ENCODE measurements at places on chromosomes 11 and 22.
A peak's percentile ranks its signal among the peaks of the same experiment; 100 is the strongest.

DNA sequence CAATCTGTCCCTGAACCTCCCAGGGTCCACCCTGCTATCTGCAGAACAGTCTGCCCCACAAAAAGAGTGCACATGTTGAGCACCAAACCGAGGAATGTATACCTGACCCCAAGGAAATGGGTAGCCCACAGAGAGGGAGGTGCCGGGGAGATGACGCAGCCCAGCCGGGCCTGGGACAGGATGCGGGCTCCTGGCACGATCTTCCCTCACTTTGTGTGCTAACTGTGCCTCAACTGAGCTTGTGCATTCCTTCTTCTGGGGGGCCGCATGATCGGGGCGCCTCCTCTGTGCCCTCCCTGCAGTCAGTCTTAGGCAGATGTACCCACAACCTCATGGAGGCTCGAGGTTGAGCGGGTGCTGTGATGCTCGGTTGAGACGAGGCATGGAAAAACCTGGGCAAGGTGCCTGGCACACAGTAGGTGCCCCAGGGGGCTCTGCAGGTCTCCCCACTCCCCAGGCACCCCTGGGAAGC lies 2.4 kb downstream of the GAS2L1 start:
- H3K4me1 ChIP-seq: peaks cover 37% of the 10 kb centered on the region
- H3K27ac ChIP-seq: peak overlapping the region; percentile 97
- H3K27me3 ChIP-seq: no peaks in the 10 kb centered on the region
- H3K36me3 ChIP-seq: no peaks in the 10 kb centered on the region
- H3K4me3 ChIP-seq: peak overlapping the region; percentile 79

DNA sequence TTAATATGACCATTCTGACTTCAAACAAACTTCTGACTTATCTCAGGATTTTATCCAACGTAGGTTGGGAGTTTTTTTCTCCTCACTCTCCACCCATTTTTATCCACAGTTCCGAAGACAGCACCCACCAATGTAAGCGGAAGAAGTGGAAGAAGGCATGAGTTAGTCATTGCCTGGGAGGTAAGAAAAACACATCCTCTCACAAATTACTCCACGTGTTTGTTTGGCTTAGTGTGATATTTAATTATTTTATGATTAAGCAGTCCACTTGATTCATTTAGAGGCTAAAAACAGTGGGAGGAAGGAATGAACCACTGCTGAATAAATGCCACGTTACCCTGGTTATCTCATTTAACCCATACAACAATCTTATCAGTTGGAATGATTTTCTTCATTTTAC lies 389.6 kb upstream of the ARHGAP42 start:
- no peak for DNase-seq
- H3K36me3 ChIP-seq: no peaks in the 10 kb centered on the region
- H3K27ac ChIP-seq: no peak overlapping the region
- H3K4me3 ChIP-seq: no peak overlapping the region
- H3K27me3 ChIP-seq: peaks cover 87% of the 10 kb centered on the region

GRCh38 chr11:120912504-120912903 lies 111.4 kb upstream of the TBCEL start:
- H3K27me3 ChIP-seq: peaks cover 54% of the 10 kb centered on the region
- H3K27ac ChIP-seq: no peak overlapping the region
- no peaks in the 10 kb centered on the region for H3K36me3 ChIP-seq

DNA sequence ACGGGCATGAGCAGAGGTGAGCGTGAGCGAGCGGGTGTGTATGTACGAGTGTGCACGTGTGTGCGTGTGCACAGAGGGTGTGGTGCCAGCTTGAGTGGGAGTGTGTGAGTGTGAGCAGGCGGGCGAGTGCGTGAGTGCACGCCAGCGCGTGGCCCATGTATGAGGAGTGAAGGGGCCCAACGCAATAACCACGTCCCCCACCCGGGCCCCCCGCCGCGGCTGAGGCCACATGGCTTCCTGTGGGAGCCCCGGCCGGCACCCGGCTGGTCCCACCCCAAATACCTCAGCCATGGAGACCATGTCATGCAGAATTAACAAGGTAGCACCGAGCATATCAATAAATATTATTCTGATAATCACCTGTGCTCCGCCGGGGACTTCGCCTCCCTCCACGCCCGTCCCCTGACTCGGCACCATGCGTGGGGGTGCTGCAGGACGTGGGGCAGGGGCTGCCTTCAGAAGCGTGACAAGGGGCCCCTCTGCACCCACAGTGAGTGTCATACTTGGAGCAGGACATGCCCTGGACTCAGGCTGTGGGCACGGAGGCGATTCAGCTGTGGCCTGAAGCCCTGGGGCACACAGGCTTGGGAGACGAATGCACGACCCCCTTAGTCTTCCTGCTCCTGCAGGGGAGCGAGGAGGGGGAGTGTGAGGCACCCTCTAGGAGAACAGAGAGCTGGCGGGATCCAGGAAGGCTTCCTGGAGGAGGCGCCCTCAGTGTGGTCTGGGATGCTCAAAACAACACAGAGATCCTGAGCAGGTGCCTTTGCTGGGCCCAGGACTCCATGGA lies 5.6 kb upstream of the TRABD start:
- H3K27me3 ChIP-seq: no peaks in the 10 kb centered on the region
- DNase-seq: no peak
- H3K27ac ChIP-seq: no peak overlapping the region
- H3K4me3 ChIP-seq: no peak overlapping the region
- no peaks in the 10 kb centered on the region for H3K36me3 ChIP-seq

DNA sequence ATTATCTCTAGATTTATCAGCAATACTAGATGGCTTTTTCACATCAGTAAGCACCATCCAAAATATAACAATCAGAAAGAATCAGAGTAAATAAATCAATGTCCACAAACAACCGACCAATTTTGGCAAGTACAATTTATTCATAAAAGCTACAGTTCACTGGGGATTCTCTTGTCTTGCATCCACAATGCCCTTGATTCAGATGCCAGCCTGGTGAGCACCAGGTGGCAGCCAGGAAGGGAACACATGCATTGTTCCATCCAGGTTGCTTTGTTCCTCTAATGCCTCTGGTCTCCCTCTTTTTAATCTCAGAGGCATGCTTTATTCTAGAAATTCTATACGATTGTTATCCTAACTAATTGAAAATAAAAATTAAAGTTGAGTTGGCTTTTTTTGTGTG lies 242.1 kb upstream of the KIRREL3 start:
- DNase-seq: no peak
- H3K27me3 ChIP-seq: peaks cover 30% of the 10 kb centered on the region
- no peak overlapping the region for H3K27ac ChIP-seq
- H3K36me3 ChIP-seq: no peaks in the 10 kb centered on the region

GRCh38 chr11:4068962-4069361 lies 25.6 kb upstream of the RRM1 start:
- peaks cover 1% of the 10 kb centered on the region for H3K4me1 ChIP-seq
- H3K36me3 ChIP-seq: no peaks in the 10 kb centered on the region
- no peaks in the 10 kb centered on the region for H3K27me3 ChIP-seq
- H3K4me3 ChIP-seq: no peak overlapping the region
- no peak overlapping the region for H3K27ac ChIP-seq

- no peak overlapping the region for H3K27ac ChIP-seq
- peaks cover 33% of the 10 kb centered on the region for H3K4me1 ChIP-seq
- H3K36me3 ChIP-seq: no peaks in the 10 kb centered on the region
These were observed 17.8 kb upstream of the KCTD14 start for GRCh38 chr11:78040691-78041379.

- no peak overlapping the region for H3K27ac ChIP-seq
- H3K4me3 ChIP-seq: no peak overlapping the region
- H3K4me1 ChIP-seq: peaks cover 6% of the 10 kb centered on the region
- H3K36me3 ChIP-seq: no peaks in the 10 kb centered on the region
- no peak for DNase-seq
These were observed 52.5 kb downstream of the BTG4 start for GRCh38 chr11:111459506-111460270.

DNA sequence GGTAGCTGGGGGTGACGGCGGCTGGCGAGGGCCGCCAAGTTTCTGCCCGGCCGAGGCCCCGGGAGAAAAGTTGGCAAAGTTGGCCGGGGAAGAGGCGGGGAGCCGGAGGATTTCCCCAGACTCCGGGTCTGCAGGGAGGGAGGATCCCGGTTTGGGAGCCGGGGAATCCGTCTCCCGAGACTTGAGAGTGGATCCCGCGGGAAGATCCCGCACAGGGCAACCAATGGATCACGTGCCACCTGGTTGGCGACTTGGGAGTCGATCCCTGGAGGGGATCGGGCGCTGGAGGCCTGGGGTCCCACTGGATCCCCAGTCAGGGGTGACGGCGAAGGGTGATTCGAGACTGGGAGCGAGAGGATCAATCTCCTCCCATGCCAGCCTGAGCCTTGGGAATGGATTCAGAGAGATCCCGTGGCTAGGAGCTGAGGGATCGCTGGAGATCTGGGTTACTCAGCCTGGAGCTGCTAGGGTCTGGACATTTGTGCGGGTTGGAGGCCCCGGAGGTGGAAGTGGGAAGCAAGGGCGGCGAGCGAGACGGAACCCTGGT lies 394 bp downstream of the KIAA1671 start:
- no peaks in the 10 kb centered on the region for H3K36me3 ChIP-seq
- DNase-seq: peak; percentile 71
- H3K4me1 ChIP-seq: peaks cover 13% of the 10 kb centered on the region
- peak overlapping the region; percentile 88 for H3K27ac ChIP-seq
- H3K4me3 ChIP-seq: peak overlapping the region; percentile 98
- no peaks in the 10 kb centered on the region for H3K27me3 ChIP-seq

- H3K4me3 ChIP-seq: no peak overlapping the region
- peak overlapping the region; percentile 83 for H3K27ac ChIP-seq
- peaks cover 17% of the 10 kb centered on the region for H3K4me1 ChIP-seq
- H3K36me3 ChIP-seq: peaks cover 7% of the 10 kb centered on the region
These were observed 20.5 kb downstream of the EPS8L2 start for GRCh38 chr11:726278-727220.

DNA sequence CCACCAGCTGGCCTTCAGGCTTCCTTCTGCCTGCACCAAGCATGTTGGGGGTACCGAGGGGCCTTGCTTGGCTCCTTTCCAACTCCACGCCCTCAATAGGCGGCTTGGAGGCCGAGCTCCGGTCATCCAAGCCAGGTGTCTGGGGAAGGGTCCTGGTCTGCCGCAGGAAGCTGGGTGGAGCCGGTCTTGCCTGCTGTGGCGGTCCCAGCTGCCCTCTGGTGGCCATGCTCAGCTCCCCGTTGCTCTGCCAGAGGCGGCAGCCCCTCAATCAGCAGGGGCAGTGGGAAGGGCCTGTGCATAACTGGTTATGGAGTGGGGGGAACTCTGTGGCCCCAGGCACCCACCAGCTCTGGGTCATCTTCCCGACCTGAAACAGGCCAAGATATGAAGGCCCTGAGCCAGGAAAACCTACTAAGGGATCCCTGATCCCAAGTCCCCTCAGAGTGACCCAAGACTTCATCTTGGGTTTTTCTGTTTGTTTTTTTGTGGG lies 3.2 kb downstream of the ARVCF start:
- H3K4me3 ChIP-seq: no peak overlapping the region
- DNase-seq: no peak
- H3K4me1 ChIP-seq: no peaks in the 10 kb centered on the region
- no peak overlapping the region for H3K27ac ChIP-seq

- H3K27ac ChIP-seq: no peak overlapping the region
- H3K4me3 ChIP-seq: no peak overlapping the region
- no peak for DNase-seq
- peaks cover 5% of the 10 kb centered on the region for H3K36me3 ChIP-seq
These were observed 17.1 kb downstream of the LTO1 start for GRCh38 chr11:69657911-69658625.

DNA sequence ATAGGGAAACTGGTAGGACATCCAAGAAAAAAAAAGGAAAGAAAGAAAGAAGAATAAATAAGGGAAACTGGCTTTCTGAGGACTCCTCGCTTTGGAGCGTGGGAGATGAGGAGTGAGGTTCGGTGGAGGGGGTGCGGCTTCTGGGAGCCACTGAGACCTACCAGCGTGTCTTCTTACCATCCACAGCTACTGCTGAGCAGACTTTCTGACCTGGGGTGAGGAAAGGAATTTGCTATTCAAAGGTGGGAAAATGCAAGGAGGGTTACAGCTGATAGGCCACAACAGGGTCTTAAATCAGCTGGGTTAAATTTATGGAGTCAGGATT lies 488 bp upstream of the SELENOM start:
- no peak for DNase-seq
- no peaks in the 10 kb centered on the region for H3K27me3 ChIP-seq
- H3K36me3 ChIP-seq: peaks cover 2% of the 10 kb centered on the region
- H3K4me3 ChIP-seq: peak overlapping the region; percentile 65
- peaks cover 4% of the 10 kb centered on the region for H3K4me1 ChIP-seq

DNA sequence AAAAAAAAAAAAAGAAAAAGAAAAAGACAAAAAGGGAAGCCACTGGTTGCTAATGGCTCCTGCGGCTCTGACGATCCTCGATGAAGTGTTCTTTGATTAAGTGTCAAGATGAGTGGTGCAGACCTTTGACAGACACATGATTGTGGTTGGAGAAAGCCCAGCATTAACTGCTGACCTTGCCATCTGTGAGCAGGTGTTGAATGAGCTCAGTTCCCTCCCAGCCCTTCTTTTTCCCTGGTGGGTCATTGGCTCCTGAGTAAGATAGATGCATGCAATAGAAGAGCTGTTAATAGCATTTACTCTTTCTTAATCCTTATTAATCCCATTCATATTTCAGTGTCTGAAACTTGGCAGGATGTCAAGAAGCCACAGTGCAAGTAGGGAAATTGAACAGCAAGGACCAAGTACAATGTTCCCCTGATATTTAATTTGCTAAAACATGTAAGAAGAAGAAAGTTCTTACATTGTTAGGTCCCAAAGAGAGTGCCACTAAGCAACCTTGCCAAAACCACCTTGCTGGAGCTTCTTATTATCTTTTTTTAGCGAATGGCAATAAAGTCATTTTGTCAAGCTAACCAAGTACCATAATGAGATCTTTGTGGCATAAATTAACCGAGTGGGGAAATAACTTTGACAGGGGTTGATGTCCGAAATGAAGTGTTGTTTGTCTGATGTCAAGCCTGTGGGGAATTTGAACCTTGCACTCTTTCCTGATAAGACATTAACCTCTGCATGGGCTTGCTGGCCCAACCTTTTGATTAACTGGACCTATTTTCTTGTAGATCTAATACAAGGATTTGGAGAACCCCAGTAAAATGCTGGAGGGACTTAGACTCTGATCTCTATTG lies 113.7 kb downstream of the PTPRJ start:
- H3K27ac ChIP-seq: peak overlapping the region; percentile 93
- peak overlapping the region; percentile 45 for H3K4me3 ChIP-seq
- peaks cover 60% of the 10 kb centered on the region for H3K4me1 ChIP-seq
- peak; percentile 56 for DNase-seq
- H3K27me3 ChIP-seq: no peaks in the 10 kb centered on the region

- H3K36me3 ChIP-seq: no peaks in the 10 kb centered on the region
- peaks cover 9% of the 10 kb centered on the region for H3K4me1 ChIP-seq
- H3K27me3 ChIP-seq: no peaks in the 10 kb centered on the region
- peak overlapping the region; percentile 29 for H3K27ac ChIP-seq
These were observed 289.0 kb upstream of the PITPNB start for GRCh38 chr22:28208036-28208435.
